ENCODE measurements at places on chromosomes 12 and 14.

GRCh38 chr12:75985566-75985965 is 46.0 kb downstream of the PHLDA1 start:
- no peak for DNase-seq

DNA sequence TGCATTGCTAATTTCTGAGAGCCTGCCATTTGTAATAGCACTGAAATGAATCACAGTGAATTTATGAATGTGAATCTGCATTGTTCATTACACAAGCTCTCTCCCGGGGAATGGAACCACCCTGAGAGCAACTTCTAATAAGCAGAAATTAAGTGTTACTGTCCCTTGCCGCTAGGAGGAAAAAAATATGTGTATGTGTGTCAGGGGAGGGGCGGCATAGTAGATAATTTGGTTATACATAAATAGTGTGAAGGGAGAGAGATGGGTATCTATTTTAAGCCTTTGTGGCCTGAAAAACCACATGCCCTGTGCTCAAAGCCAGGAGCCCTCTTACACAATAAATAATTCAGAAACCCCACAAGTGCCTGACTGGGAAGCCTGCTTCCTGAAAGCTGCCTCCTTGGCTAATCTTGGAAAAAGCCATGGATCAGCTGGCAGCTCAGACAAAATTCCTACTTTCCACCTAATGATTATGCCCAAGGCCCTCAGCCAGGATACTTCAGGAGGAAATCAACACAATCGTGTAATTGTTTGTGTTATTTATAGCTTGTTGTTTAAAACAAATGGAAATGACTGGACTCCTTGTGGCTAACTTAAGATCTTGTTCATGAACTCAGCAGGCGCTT is 366.2 kb upstream of the KITLG start:
- peak; percentile 77 for DNase-seq

- DNase-seq, result no peak
Measured at GRCh38 chr12:125399489-125399888, 334.3 kb downstream of the AACS start.

- no peak for DNase-seq
Measured at GRCh38 chr12:42284876-42285275, 41.0 kb downstream of the ZCRB1 start.

GRCh38 chr14:77086951-77087350 is 11.1 kb upstream of the CIPC start:
- no peak for DNase-seq

GRCh38 chr12:81800298-81801148 is 41.4 kb upstream of the PPFIA2 start:
- no peak for DNase-seq

DNA sequence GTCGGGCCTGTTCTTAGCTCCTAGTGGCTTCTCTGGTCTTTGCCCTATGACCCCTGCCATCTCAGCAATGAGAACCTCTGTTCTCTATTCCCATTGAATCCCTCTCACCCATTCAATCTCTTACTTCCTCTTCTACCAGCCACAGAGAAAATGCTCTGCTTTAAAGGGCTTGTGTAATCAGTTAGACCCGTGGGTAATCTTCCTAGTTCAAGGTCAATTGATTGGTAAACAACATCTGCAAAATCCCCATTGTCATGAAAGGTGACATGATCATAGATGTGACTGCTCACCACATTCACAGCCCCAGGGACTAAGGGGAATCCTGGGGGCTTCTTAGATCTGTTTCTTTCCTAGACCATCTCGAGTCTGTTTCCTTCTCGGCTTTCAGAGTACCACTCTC is 7.2 kb upstream of the CCDC197 start:
- DNase-seq, result no peak

DNA sequence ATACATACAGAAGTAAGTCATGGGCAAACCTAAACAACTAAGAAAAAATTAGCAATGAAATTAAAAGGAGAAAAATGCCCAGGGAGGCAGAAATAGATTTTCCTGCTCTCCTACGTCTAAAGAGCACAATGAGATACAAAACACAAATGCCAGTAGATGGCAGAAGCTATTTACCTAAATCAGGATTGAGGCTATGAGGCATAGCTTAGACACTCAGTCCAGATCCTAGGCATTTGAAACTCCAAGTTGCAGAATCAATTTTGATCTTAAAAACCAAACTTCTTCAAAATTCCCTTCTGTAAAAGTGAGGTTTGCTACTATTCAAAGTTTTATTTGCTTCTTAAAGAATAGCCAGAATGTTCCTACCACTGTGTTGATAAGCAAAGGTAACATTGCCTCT is 368.6 kb downstream of the DAD1 start:
- DNase-seq, result no peak

DNA sequence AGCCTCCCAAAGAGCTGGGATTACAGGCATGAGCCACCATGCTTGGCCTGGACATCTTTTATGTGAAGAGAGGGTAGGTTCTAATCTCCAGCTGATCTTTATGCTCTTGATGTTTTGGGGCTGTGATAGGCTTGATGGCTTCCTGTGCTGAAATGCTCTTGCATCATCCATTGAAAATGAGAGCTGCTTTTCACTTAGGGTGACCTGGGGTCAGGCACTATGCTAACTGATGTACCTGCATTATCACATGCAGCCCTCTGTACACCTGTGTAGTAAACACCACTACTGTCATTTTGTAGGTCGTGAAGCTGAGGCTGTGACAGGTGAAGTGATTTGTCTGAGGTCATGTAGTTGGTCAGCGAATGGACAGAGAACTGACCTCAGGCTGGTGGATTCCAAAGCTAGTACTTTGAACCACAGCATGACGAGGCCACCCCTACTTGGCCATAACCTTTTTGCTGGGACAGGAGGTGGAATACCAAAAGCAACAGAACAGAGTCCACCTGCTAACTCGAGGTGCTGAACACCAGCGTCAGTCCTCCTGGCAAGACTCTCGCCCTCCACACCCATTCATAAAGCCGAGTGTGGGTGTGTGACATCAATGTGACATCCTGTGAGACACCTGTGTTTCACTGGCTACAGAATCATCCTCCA is 69.1 kb downstream of the C12orf75 start:
- no peak for DNase-seq

GRCh38 chr12:132529156-132529839 is 39.3 kb downstream of the FBRSL1 start:
- DNase-seq, result no peak

GRCh38 chr12:57807285-57807684 is 11.2 kb downstream of the AVIL start:
- no peak for DNase-seq

DNA sequence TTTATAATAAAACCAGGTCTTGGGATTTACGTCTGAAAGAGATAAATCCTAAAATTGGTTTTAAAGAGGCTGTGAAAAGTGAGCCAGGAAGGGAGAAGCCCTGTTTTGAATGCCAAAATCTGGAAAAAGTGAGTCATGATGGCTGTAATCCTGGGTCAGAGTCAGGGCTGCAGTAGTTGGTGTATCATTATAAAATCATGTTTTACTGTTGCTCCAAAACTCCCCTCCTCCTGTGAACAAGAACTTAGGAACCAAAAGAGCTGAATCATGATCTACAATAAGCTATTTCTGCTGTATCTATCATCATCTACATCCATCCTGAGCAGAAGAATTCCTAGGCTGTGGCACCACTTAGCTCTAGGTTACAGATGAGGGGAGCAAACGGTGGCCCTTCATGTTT is 79.3 kb downstream of the LMO3 start:
- peak; percentile 72 for DNase-seq

- DNase-seq, result no peak
Measured at GRCh38 chr12:21451529-21451928, 14.1 kb downstream of the PYROXD1 start.

GRCh38 chr12:57111031-57111734 is at the start of gene STAT6:
Gene STAT6, minus strand, starts transcription at chr12:57111362. Its CDS starts 3,084 bp downstream, at chr12:57108278.
- DNase-seq, result peak; percentile 78

DNA sequence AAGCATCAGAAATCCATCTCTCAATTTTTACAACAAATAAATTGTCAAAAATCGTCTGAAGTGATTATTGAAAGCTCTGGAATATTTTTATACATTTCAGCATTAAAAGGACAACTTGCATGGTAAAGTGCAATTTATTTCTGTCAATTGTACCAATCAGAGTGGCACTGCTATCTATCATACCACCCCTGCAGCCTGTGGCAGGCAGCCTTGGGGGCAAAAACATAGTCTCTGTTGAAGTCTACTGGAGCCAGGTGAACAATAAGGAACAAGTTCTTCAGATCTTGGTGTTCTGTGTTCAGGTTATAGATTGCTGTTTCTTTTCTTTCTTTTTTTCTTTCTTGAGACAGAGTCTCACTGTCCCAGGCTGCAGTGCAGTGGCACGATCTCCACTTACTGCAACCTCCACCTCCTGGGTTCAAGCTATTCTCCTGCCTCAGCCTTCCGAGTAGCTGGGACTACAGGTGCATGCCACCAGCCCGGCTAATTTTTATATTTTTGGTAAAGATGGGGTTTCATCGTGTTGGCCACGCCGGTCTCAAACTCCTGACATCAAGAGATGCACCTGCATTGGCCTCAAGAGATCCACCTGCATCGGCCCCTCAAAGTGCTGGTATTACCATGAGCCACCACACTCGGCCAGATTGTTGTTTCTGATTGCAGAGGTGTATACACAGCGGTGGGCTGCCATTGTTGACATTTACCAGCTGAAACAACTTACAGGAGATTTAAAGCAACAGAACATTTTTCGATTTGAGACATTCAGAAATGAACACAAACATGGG is 629.6 kb downstream of the SLC16A7 start:
- no peak for DNase-seq

DNA sequence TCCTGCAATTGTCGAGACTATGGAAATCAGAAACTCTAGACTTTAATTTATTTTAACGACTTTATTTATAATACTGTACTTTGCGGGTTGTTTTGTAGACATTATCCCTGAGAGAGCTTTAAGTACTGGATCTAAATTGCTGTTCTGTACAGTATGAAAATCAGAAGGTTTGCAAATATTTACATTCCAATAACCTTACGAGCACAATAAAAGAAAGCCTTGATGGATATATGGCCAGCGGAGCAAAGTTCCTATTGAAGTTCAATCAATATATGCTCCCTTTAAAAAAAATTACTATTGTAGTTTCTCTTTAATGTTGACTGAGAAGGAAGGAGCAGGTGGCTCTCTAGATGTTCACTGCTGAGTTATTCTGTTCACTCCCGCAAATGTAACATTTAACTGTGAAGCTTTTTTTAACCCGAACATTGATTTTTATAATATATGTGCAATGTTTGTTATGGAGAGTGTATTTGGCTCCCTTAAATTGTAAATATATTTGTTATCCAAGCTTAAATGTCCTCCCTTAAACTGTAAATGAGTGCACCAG is 235.3 kb downstream of the PLCZ1 start:
- no peak for DNase-seq

DNA sequence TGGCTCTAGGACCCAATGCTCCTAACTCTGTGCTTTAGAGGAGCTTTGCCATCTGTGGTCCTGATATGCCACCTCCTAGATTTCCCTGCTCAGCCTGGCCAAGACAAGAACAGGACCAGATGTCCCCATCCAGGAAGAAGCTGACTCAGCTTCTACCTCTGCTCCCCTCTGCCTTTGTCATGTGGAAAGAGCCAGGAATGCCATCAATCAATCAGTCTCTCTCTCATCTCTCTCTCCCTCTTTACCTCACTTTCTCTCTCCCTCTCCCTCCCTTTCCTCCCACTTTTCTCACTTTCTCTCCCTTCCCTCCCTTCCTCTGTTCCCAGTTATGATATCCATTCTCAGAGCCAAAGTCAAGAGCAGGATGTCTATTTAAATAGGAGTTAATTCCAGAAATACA is 892.5 kb upstream of the TMEM132C start:
- no peak for DNase-seq

Data from MG63 (cell line).